ENCODE measurements at places on chromosomes 7 and 10.

DNA sequence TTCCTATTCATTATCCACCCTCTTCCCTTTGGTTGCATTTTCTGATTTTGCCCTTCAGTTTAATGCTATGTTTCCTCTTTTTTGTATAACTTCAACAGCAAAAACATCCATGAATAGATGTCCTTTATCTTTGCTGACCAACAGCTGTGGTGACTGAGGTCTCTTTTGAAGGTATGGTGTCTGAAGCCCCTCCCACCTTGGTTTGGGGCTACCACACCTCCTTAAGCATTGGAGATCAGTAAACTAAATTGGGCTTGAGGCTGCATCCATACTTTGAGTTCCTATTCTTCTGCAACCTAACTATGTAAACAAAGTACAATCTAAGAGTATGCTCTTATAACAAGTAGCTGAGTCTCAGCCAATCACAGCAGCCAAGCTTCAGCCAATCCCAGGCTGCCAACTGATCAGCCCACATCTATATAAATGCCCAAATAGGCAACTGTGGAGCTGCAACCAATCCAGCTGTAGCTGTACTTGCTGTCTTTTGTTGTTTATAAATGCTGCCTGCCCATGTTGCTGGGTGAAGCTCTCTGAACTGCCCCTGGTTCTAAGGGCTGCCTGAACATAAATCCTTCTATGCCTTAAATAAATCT is 69.4 kb upstream of the PDLIM1 start:
- ATAC-seq = peak; percentile 41

- peak; percentile 73 for ATAC-seq
Measured at GRCh38 chr7:28980451-28981160, 22.5 kb upstream of the TRIL start.

- ATAC-seq = no peak
Measured at GRCh38 chr10:115761166-115761565, 511.8 kb downstream of the GFRA1 start.

- no peak for ATAC-seq
Measured at GRCh38 chr10:29140991-29141390, 147.9 kb upstream of the LYZL1 start.

DNA sequence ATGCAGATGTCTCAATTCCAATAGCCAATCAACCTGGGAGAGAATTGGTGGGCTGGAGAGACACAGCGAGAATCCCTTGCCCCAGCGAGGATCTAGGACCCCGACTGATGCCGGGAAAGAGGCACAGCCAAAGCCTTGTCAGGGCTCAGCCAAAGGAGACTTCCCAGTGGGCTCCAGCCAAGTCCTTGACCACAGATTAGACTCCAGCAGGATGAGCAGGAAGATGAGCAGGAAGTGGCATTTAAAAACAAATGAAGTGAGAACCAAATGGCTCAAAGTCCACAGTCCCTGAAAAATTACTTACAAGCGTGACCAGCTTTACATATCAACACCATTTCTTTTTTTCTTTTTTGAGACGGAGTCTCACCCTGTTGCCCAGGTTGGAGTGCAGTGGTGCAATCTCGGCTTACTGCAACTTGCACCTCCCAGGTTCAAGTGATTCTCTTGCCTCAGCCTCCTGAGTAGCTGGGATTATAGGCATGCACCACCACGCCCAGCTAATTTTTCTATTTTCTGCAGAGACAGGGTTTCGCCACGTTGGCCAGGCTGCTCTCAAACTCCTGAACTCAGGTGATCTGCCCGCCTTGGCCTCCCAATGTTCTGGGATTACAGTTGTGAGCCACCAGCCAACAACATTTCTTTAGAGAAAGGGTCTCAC is 40.2 kb downstream of the CTBP2 start:
- peak; percentile 5 for ATAC-seq
